ENCODE measurements at places on chromosomes 3 and 15.

- DNase-seq = no peak
Observed at GRCh38 chr15:28043691-28044091, 55.4 kb downstream of the OCA2 start.

DNA sequence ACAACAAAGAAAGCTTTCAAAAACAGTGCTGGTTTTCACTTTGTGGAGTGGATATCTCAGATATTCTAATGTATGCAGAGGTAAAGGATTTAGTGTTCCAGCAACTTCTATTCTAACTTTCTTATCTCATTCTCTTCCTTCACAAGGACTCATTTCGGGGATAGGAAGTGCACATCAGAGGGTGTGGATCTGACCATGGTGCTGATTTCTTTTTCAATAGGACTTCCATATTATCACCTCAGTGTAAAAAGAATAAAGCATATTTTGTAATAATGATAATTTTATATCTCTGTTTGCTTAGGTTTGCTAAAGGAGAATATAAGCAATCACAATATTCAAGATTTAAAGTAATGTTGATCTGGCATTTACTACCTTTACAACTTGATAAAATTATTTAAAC is 12.5 kb upstream of the CADM2 start:
- no peak for DNase-seq

- no peak for DNase-seq
Observed at GRCh38 chr3:172991424-172991996, 149.5 kb downstream of the SPATA16 start.

GRCh38 chr15:75596703-75597345 is 17.7 kb upstream of the PTPN9 start:
- DNase-seq = no peak

DNA sequence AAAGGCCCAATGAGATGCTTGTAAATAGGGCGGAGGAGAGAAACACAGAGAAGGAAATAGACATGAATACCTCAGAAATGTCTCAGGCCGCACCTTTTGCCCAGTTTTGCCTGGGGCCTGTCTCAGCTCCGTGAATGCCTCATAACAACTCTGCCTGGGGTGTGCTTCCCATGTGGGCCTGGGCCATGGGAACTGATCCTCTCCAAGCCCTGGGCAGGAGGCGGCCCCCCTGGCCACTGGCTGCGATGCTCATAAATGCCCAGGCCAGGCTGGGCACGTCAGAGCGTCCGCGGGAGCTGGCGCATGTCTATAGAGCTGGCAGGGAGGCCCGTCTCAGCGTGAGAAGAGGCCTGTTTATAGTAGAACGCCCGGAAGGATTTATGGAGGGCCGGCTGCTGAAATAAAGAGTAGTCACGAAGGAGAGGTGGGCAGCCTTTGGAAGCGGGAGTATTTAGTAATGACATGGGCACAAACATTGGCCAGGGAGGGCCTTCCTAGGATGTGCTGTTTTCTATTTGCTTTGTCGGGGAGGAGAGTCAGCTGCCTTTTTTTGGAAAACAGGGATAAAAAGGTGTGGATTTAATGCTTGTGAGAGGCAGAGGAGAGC is 85.9 kb upstream of the IGF1R start:
- no peak for DNase-seq

- DNase-seq = no peak
Observed at GRCh38 chr3:55678546-55679216, 191.6 kb upstream of the WNT5A start.

DNA sequence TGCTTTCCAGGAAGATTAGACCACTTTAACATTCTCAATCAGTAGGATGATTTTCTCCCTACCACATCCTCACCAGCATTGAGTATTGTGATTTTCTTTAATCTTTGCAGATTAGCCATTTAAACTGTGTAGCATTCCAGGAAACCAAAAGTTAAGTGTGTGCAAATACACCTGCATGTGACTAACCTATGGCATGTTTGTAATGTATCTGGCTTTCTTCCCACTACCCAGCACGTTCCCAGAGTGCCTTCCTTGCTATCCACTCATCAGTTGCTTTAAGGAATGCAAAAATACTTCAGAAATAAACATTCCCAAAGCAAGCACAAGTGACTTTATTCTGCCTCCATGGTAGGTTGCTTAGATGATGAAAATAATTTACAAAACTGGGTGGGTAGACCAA is 74.2 kb downstream of the ATG7 start:
- no peak for DNase-seq

DNA sequence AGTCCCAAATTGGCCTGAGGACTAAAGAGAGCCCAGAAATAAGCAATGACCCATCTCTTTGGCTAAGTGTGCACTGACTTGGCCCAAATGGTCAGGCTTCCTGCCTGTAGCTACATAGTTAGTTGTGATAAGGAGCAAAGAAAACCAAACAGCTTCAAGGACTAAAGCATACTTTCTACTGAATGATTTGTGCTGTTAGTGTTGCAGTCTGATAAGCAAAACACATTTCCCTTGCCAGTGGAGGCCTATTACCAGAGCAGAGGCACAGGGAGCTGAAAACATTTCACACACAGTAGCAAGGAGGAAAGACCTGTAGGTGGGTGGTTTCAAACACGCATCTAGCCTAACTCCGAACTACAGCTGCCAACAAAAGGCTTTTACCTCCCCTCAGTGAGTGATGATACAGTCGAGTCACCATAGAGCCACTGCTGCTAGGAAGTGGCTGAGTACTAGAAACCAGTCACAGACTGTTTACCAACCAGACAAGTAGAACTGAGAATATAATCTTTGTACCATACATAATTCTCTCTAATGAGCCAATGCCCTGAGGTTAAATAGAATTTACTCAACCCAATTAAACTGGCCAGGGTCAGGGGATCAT is 222.3 kb upstream of the THBS1 start:
- no peak for DNase-seq

- no peak for DNase-seq
Observed at GRCh38 chr15:34783431-34783830, 11.9 kb downstream of the ACTC1 start.

DNA sequence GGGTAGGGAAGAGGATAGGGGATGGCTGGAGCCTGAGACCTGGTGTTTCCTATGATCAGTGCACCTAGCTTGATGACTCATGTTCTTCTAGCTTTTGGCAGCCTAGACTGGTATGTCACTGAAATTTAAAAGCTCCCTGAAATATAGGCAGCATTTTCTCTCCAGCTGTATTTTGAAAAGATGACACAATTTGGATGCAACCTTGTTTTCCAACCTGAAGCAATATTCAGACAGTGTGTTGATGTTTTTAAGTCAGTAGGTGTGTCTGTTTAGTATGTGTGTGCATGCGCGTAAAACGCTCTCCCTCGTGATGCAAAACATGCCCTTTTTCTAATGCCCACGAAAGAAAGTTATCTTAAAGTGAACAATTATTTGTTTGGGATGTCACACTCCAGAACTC is 58.5 kb downstream of the RPL22L1 start:
- peak; percentile 57 for DNase-seq

GRCh38 chr3:179304605-179305004 is 18.2 kb upstream of the ZNF639 start:
- DNase-seq = no peak

GRCh38 chr3:196378146-196378841 is 40.1 kb upstream of the TM4SF19 start:
- no peak for DNase-seq

DNA sequence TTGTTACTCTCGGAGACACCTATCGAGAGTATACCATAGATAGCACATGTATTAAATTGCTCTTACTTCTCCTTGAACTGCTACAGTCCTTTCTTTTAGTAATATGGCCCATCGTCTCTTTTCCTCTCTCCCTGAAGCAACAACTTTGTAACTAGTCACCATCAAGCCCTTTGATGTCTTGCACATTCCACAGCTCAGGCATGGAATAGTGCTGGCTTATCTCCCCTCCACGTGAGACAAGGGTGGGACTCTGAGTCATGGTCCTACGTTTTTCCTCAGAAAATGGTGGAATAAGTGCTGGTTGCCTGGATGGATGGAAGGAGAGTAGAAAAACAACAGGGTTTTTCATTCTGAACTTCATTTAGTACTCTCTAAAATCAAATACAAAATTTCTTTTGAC is 163.3 kb upstream of the MBNL1 start:
- no peak for DNase-seq

DNA sequence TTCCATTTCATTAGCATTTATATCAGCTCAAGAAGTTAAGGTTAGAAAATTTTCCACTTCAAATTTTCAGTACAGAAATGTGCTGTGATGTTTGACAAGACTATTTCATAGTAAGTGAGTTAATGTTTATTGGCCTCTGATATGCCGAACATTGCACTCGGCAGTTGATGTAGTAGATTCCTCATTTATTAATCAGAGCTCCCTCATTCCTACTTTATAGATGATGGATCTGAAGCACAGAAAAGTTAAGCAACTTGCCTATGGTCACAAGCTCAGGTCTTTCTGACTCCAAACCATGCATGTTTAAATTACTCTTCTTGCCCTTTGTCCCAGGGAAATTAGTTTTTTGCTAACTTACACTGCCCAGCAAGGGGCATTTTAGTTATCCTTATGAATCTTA is 92.0 kb downstream of the ATG7 start:
- DNase-seq = no peak

GRCh38 chr3:141876891-141877621 is 613 bp downstream of the ATP1B3 start:
- no peak for DNase-seq

DNA sequence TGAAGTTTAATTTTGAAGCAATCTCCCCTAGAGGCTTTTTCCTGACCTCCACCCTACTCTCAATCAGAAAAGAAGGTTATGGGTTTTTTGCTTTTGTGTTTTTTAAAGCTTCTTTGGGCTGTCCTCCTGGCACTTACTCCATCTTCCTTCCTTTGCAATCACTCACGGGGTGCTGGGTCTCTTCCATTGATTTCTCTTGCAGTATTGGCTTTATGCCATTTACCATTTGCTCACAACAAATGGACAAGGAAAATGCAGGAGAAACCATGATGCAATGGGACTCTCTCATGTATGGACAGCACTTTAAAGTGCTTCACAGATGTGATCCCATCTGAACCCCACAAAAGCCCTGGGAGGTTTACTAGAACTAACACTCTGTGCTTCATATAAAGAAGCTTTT is 57.5 kb downstream of the SST start:
- no peak for DNase-seq

GRCh38 chr15:60399931-60400330 is 2.1 kb upstream of the ANXA2 start:
- DNase-seq = no peak

DNA sequence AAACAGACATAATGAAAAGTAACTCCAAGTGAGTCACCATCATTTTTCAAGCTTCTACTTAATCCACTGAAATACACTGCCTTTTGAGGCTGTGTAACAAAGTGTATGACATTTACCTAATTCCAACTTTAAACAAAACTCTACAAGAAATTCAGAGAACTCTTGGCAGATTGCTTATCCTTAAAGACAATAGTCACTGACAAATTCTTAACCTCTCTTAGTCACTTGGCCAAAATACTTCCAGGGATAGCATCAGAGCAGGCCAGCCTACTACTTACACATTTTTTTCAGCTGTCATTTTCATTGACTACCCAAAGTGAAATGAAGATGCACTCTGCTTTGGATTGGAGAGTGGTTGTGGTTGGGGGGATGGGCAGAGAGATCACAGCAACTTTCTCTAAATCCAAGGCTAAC is 3.6 kb downstream of the WWTR1 start:
- no peak for DNase-seq

- no peak for DNase-seq
Observed at GRCh38 chr3:99119385-99119784, 217.9 kb upstream of the DCBLD2 start.

DNA sequence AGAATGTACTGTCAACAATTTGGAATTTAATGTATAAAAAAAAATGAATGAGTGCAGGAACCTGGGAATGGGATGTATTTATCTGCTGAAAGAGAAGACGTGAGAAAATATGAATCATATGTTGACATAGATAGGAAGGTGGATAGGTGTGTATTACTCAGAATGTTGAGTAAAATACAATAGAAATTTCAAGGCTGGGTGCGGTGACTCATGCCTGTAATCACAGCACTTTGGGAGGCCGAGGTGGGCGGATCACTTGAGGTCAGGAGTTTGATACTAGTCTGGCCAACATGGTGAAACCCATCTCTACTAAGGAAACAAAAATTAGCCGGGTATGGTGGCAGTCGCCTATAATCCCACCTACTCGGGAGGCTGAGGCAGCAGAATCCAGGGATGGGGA is 202.8 kb downstream of the CADM2 start:
- no peak for DNase-seq

DNA sequence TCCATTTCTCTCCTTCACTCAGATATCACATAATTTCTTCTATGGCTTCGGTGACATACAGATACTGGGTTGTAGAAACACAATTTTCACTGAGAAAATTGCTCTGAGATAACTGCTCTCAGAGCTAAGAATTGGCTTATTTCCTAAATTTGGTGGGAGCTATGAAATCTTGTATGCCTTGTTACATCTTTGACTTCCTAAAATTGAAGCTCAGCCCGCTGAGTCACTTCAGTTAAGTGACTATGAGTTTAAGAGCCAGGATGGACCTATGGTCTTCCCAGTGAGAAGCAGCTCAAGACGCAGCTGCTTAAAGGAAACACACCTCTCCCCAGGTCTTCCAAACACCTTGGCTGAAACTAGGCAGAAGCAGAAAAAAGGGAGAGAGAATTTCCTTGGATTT is 56.4 kb downstream of the EFHB start:
- DNase-seq = no peak

- DNase-seq = no peak
Observed at GRCh38 chr3:38479431-38480092, 16.6 kb upstream of the EXOG start.

DNA sequence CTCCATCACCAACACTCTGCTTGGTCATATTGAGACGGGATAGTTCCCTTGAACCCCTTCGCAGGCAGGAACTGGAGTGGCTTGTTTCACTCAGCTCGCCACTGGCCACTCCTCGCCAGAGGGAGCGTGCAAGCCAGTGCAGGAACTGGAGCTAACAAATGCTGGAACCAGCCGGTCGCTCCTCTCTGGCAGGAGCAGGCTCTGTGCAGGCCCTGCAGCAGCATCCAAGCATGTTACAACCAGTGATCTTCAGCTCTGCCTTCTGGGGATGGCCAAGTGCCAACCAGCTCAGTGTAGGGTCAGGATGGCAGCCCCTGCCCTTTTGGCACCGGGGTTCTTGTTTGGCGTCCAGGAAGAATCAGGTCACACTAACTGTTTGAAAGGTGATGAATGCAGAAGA is 329.0 kb upstream of the AZI2 start:
- DNase-seq = no peak

DNA sequence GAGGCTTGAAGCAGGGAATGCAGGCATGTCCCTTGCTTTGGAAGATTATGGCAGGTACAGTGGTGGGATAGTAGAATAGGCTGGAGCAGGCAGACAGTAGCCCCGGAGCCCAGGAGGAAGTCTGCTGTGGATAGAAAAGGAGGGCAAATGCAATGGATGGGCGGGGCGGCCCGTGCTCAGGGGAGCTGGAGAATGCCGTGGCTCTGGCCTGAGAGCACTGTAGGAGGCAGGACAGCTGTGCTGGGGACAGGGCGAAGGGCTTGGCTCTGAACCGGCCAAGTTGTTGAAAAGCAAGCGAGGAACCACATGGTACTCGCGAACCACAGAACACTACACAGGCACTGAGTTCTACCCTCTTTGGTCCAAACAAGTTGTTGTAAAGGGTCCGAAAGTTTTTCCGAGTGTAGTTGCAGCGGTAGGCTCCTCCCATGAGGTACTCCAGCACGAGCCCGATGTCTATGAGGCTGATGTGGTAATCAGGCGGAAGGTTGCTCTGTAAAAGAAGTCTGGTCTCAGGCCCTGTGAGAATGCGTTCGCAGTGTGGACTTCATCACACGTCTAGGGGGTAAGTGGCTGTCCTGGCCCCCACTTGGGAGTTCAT is 54.7 kb downstream of the TRPM1 start:
- no peak for DNase-seq

- no peak for DNase-seq
Observed at GRCh38 chr15:91158415-91159394, 58.6 kb downstream of the SV2B start.

- no peak for DNase-seq
Observed at GRCh38 chr3:66031102-66031698, 7.5 kb downstream of the MAGI1 start.

Measured in HFF-Myc (cell line).